Activated T-cell treated with anti-CD3 and anti-CD28 coated beads for 1 hour (primary cell): ENCODE measurements at places on chromosomes 4 and X.

DNA sequence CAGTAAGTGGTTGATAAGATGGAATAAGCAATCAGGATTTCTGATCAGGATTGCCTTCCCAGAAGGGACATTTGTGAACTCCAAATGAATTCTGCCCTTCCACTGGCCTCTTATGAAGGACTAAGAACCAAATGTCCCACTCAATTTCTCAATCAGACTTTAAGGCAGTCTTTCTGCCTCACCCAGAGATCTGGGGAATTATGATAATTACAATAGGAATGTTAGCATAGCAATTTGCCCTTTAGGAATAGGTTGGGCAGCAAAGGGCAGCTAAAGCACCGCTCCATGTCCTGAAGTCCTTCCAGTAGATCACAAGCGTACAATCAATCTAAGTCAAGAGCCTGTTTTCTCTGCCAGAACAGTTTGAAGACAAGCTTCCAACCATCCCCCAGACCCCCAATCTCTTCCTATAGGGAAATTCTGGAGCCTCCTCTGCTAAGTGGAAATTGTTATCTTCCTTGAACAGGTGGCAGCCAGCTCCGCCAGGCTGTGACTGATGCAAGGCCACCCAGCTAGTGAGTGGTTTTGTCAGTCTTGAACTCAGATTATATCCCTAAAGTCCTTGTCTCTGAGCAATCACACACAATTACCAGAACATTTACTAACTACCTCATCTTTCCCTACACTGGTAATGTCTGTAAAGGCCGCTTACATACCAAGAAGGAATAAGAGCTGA, 18.6 kb downstream of the NKX3-2 start:
- no peak for DNase-seq

DNA sequence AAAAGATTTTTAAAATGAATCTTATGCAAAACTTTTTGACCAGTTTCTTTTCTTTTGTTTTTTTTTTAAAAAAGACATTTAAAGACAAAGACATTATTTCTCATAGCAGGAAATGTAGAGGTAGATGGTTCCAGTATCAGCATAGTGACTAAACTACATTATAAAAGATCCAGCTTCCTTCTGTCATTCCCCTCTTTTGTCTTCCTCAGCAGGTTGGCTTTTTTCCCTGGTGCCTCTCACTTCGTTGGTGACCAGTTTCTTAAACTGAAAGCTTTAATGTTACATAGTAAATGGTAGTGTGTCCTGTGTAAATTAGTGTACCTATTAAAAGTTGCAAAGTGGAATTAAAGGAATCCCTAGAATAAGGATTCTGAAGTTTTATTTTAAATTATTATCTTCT, 36.1 kb downstream of the DCK start:
- DNase-seq, result no peak

GRCh38 chr4:75940692-75941253, at the start of gene NAAA:
NAAA (minus strand) TSS chr4:75941013; CDS start chr4:75940949, 64 bp downstream.
- peak; percentile 64 for DNase-seq

DNA sequence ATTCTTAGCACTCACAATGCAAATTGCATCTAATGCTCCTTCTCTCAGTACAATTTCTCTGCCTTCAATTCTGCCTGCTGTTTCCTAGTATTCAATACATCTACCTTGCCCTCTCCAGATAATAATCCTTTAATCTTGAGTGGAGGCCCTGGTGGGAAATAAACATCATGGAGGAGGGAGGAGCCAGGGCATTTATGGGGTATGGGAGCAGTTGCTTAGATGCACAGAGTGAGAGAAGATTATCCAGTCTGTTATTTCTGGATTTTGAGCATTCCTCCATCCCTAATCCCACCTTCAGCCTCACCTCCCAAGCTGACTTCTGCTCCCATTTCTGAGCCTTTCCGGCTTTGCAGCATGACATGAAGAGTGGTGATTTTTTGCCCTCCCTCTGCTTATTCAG, 127.9 kb upstream of the PPP3CA start:
- DNase-seq, result no peak

GRCh38 chr4:93749292-93749761, 79.2 kb upstream of the ATOH1 start:
- no peak for DNase-seq

DNA sequence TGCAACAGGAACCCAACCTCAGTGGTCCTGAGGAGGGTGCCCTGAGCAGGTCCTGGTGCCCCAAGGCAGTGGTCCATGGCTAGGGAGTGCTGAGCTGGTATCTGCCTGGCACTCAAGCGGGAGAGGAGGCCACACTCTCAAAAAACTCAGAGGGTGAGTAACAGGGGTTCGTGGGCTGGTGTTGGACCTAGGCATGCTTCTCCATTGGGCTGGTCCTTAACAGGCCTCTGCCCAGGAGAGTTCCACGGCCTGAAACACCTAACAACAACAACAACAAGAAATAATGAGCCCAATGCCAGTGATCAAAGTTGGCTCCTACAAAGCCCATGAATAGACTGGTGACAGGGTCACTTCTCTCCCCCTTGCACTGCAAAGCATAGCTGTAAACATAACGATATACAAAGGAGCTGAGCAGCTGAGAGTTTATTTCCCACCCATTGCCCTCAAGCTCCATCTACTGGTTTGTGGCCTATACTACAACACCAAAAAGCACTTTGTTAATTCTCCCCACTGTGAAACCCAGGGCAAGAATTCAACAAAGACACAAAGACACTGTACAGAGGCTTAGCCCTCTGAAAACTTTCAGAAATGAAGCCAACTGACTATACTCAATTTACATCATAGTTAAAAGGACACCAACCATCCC, 736.1 kb upstream of the ADGRL3 start:
- no peak for DNase-seq

- no peak for DNase-seq
These were observed 69.2 kb downstream of the SORBS2 start for GRCh38 chr4:185742766-185743165.

GRCh38 chrX:20333672-20334071, 67.0 kb upstream of the RPS6KA3 start:
- DNase-seq, result no peak

GRCh38 chr4:7196736-7197135, 4.4 kb downstream of the SORCS2 start:
- DNase-seq, result no peak

DNA sequence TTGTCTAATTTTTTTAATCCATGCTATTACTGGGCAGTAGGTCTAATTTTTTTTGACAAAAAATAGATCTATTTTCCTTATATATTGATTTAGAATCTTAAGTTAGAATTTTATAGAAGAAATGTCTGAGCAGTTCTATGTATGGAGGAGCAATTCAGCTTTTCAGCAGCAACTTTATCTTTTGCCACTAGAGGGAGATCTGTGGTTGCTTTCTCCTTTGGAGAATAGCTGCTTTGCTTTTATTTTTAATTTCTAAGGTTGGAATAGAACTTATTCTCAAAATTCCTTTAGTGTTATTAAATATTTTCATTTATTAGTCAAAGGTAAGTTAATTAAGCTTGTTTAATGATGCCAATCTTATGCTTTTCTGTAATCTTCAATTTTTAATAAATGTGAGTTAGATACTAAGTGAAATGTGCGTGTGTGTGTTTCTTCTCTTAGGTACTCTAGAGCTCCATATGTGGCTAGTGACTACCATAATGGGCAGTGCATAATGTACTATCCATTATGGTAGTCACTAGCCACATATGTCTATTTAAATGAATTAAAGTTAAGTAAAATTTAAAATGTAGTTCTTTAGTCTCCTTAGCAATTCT, 29.3 kb downstream of the FAM199X start:
- DNase-seq, result no peak

GRCh38 chr4:129970801-129971200, 874.8 kb downstream of the C4orf33 start:
- DNase-seq, result no peak

- DNase-seq, result no peak
These were observed 118.0 kb downstream of the CAMK2D start for GRCh38 chr4:113643505-113643904.

DNA sequence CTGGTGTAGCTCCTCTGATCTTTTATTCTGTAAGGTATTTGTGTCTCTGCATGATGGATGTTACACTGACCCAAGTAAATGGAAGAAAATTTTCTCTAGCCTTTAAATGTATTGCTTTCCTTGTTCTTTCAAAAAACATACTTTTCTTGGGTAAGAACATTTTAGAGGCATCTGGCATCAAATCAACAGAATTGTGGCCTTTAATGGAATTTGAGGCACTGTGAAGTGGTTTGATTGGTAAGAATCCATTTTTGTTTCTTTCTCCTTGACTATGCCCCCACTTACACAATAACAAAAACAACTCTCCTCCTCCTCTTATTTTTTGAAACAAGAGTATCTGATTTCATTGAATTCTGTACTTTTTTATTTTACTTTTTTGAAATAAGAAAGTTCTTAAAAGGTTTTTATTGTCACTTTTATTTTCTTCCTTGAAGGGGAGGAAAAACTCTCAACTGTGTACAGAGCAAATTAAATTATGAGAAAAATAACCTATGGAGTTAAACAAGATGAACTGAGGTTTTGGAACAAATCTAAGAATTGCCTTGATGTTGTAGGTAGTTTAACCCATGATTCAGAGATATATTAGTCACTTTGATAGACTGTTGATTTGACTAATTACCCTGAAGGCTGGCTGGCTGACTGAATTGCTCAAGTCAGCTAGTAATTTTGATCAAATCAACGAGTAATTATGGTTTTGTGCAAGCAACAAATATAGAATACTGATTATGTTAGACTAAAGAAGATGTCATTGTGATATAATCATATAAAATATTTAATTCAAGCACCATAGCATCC, 146.4 kb downstream of the FHIP1A start:
- no peak for DNase-seq

GRCh38 chrX:38940547-38940946, 139.3 kb downstream of the MID1IP1 start:
- no peak for DNase-seq

GRCh38 chr4:174173360-174173759, 110.1 kb downstream of the FBXO8 start:
- no peak for DNase-seq

- no peak for DNase-seq
These were observed 531.8 kb upstream of the GALNTL6 start for GRCh38 chr4:171281359-171281758.

DNA sequence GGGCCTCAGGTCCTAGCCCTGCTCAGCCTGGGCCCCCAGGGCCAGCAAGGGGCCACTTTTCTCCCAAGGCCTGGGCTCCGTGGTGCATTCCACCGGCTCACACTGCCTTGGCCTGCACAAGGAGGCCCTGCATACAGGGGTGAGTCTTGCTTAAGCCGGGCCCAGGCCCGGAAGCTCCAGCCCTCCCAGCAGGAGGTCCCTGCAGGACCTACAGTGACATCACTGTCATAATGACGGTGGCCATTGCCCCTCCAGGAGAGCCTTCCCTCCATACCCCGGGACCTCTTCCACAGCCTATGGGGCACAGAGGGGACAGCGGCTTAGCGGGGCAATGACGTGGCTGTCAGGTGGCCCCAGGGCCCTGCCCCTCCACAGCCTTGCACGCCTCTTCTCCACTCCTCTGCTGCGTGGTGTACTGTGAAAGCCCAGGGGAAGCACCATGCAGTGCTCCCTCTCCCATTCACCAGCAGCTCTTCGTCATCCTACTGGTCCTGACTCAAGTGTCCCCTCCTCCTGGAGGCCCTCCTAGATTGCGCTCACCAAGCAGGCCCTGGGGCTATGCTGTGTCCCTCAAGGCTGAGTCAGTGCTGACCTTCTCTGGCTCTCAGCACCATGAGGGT, 32.3 kb upstream of the AFAP1 start:
- DNase-seq, result no peak

DNA sequence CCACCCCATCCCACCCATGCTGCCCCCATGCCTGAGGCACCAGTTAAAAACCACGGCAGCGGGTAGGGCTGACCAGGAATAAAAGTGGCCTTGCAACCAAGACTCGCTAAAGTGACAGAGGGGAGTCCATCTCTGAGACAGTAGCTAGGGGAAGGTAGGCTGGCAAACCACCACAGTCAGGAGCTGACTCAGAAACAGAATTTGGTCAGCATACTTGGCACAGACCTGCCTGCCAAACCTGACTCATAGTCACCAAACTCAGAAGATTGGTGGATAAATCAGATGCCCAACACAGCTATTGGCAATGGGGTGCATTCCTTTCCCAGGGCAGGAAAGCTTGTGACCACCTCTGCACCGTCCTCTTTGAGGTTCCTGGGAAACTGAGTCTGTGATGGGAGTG, 193.8 kb downstream of the BCOR start:
- DNase-seq, result no peak

DNA sequence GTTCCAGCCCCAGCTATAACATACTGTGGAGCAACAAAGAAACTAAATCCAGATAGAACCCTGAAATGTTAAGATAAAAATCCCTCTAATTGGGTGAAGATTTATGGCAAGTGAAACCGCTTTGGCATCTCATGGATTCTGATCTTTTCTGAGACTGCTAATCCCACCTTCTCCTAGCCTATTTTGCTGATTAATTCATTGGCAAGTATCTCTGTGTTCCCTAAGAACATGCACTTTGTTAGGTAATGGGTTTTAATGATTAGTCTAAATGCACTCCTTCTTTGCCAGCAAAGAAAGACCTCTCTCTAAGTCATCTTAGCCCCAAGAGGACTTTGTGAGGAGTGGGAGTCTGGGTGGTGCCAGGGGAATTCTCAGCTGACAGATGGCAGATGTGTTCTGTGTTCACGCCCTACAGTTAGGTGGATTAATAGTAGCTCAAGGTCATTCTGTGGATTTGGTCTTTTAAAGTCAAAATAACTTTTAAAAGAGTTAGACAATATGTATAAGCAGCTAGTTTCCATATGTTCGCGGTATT, 171.3 kb downstream of the UNC5C start:
- no peak for DNase-seq

GRCh38 chrX:22323541-22323940, 50.8 kb downstream of the CBLL2 start:
- DNase-seq, result no peak

- no peak for DNase-seq
These were observed 6.8 kb upstream of the MGST2 start for GRCh38 chr4:139658586-139659382.

GRCh38 chrX:30971774-30972603, 82.9 kb upstream of the TAB3 start:
- no peak for DNase-seq

DNA sequence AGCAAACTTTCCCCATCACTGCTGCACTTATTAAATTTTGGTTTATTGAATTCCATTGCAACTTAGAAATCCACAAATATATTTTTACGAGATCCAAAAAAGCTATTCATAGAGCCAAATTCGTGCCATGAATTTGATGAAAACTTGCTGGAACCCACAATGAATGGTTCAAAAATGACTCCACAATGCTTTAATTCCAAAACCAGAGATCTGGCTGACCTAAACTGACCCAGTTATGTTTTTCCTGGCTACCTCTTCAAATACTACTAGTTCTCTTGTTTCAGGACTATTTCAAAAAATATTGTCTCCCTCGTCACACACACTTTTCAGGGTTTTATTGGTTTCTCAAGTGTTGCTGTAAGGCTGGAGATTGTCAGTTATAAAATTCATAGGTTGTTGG, 474.8 kb downstream of the PDGFC start:
- no peak for DNase-seq

DNA sequence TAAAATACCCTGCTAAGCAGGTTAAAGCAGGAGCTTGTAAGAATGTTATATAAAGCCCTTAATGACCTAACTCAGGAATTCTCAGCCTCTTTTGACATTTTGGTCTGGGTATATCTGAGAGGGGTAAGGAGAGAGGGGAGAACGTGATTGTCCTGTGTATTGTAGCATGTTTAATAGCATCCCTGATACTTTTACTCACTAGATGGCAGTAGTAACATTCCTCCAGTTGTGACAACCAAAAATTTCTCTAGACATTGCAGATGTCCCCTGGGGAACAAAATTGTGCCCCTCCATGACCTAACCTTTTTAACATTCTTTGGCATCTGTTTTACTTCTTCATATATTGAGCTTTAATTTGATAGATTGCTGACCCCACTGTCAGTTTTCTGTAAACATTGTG, 17.9 kb downstream of the SMARCA5 start:
- DNase-seq, result no peak

- DNase-seq, result no peak
These were observed 38.8 kb downstream of the ADRA2C start for GRCh38 chr4:3805026-3805425.
